Myocyte (in vitro differentiated cells): ENCODE measurements at places on chromosomes 3 and 15.

DNA sequence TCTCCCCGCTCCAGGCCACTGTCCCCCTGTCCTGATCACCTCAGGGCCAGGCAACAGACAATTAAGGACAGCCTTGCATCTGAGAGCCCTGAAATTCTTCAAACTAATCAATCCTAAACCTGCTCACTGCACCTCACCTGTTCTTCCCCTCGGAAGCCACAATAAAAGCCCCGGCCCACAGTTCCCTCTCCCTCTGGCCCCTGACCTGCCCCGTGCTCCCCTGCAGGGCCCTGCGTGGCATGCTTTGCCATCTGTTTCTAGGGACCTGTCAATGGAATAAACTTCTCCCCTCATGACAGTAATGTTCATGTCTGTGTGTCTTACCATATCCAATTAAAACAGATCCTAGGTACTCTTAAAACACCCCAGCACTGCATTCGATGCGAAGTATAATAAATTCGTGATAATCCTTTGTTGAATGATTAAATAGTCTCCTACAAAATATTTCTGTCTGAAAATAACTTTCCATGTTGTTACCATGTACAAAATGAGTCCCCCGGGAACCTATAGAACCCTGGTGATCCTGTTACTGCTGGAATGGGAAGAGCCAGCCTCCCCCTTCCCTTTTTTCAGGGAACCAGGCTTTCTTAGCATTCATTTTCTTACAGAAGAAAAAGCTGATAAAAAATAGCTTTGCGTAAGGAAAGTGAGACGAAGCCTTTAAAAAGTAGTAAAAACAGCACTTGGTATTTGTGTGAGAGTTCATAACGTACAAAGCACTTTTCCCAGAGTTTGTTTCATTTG is 59.0 kb downstream of the ABTB1 start:
- no peak for DNase-seq

DNA sequence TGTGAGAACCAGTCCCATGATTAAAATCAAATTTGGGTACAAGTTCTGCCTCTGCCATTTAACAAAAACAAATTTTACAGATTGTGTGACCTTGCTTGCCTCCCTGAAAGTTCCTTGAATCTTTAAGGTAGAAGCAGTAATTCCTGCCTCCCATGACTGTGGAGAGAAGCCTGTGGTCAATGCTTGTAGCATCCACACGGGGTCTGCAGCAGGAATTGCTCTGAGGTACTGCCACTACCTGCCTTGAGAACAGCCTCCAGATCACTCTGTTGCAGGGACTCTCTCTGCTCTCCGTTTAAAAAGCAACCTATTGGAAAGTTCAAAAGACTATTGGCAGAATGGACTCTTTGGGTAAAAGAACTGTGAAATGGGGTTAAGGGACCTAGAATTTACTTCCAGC is 75.9 kb downstream of the SST start:
- no peak for DNase-seq

DNA sequence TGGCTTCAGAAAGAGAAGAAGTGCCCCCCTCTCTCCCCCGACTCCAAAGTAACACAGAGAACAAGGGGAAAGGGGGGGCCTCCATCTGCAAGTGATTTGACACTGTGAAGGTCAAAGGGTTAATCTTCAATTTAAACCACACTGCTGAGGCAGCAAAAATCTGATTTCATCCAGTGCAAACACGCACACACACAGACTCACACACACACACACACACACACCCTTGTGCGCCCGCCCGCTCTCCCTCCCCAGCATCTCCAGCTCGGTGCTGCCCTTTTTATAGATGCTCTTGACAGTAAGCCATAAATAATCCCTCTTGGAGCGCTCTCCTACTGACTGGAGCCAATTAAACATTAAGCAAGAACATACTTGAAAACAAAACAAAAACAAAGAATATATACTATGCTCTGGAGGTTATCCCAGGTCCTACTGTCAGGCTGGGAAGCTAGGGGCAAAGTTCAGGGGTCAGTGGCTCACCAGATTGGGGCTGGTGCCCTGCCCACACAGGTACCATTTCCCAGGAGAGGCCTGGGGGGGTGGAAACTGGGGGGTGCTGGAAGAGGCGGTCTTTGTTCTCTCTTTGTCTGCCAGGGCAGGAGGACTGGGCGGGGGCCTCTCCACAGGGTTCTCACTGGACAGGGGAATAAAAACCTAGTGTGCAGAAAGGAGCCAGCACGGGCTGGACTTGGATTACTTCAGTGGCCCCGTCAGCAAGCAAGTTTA is 16.3 kb downstream of the BMF start:
- peak; percentile 39 for DNase-seq

DNA sequence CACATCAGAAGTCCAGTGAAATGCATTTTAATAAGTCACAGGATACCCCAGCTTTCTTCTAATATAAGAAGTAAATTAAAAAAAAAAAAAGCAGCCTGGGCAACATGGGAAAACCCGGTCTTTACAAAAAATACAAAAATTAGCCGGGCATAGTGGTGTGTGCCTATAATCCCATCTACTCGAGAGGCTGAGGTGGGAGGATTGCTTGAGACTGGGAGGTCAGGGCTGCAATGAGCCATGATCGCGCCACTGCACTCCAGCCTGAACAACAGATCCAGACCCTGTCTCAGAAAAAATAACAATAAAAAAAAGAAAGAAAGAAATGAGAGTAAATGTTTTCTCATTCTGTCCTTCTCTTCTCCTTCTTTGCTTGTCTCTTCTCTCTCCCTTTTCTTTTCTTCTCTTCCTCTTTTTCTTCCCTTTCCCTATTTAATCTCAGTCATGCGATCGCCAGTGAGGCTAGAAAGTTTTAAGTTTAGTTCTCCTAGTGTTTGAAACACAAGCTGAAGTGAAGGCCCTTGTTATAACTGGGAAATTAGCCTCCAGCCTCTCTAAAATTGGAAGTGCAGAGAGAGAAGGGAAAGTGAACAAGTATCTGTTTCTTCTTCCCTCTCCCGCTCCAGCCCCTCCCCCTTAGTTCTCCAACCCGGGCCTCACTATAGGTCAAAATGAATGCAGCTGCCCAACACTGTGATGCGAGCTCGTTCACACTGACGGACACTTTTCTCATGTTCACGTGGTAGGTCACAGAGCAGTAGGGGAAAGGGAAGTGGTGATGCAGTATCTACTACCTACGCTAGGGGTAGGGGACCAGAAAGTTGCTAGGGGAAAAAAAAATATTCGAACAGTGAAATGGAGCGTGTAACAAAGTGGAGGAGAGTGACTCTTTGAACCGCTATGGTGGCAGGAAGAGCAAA is 23.5 kb upstream of the TSC22D2 start:
- DNase-seq, result no peak

DNA sequence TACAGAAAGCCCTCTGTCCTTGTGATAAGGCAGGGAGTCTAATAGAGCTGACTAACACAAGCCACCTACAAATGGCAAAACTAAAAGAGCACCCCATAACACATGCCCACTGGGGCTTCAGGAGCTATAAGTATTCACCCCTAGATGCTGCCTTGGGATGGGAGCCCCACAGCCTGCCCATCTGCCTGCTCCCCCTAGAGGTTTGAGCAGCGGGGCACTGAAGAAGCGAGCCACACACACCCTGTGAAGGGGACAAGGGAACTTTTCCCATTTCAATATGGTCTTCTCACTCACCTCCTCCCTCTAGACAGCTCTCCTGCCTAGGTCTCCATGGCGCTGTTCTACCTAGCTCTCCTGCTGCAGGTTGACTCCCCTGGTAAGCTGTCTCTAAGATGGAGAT is 261.0 kb downstream of the SHQ1 start:
- no peak for DNase-seq
